ENCODE measurements at places on chromosomes 3 and 15.
A peak's percentile ranks its signal among the peaks of the same experiment; 100 is the strongest.

DNA sequence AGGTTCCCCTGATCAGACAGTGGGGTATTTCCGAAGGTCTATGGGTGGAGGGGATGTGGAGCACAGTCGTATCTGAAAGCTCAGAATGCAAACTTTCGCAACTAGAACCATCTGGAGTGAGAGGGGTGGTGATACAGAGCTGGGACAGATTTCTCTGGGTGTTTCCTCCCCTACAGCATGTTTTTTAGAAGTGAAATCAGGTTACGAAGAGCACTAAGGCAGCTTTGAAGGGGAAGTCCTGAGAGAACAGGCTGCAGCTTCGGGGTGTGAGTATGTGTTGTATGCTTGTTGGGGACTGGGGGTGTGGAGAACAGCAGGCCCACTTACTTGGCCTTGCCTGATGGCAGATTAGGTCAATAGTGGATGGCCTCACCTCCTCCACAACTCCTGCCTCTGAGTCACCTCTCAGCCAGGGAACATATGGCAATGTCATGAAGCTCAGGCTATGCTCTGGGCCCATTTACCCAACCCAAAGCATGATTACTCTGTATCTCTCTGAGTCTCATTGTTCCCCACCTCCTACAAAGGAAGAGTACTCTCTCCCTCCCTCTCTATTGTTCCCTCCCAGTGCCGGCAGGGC, 107.2 kb upstream of the RASGRP1 start:
- no peak for DNase-seq

GRCh38 chr15:96716478-96716877, 386.0 kb downstream of the NR2F2 start:
- no peak for DNase-seq

DNA sequence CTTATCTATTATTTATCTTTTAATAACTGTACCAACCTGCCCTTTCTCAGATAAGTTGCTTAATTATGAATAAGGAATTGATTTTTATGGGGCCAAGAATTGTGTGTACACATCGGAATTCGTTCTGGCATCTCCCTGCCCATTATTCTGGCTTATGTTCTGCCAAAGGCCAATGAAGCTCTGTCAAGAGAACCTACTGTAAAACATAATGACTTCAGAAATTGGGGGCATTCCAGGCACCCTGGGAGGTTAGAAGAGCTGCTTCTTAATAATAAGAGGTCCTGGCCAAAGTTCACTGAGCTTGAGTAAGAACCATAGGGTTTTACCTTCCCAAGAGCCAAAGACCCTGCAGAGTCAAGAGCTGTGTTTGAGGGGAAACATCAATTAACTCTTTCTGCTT, 261.7 kb downstream of the SLC9A9 start:
- no peak for DNase-seq

DNA sequence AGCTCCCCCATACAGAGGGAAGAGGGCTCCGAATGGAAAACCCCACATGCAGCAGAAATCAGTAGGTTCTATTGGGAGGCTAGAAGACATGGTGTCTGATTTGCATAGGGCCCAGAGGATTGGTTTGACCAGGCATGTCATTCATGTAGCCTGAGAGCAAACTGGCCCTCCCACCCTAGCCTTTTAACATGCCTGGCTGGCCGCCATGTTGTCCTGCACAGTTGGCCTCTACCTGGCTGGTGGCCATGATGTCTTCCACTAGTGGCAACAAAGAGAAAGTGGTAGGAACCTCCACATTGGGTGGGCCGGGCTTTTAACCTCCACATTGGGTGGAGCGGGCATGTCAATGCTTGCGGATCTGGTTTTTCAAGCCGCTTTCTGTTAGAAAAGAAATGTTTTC, 312.1 kb downstream of the TAFA4 start:
- DNase-seq: no peak

DNA sequence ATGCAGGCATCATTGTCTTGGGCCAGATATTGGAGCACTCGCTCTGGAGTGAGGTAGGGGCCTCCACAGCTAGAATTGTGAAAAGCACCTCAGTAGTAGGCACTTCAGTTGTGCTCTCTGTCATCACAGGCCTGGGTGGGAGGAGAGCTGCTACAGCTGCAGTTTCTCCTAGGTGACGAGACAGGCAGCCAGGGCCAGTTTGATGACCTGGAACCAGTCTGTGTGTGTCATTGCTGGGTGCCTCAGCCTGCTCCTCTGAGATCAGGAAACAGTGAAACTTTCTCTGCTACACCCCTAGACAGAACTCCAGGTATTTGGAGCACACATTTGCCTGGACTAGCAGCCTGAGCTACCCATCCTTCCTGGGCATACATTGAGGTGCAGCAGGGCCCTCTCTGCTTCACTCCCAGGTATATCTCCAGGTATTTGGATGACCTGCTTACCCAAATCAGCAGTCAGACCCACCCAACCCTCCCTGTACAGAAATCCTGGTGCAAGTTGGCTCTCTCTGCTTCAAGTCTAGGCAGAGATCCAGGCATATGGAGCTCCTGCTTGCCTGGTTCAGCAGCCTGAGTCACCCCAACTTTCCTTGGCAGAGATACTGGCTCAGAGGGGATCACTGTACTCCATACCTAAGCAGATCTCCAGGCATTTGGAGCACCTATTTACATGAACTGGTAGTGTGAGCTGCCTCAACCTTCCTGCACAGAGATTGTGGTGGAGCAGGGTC, 54.3 kb upstream of the SGO1 start:
- DNase-seq: no peak

DNA sequence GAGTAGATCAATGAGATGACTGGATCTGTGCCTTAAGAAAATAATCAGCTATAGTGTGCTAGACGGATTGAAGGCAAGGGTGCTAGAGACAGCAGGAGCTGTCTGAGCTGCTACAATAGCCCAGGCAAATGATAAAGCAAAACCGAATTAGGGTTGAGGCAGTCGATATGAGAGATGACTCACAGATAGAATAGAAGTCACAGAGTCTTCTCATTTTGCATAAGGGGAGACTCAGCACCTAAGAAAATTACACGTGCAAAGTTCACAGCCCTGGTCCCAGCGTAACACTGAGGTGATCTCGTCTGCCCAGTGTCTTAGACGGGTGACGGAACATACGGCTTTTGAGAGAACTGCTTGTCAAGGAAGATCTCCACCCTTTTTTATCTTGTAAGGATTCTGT, 11.6 kb downstream of the LPP start:
- DNase-seq: no peak

DNA sequence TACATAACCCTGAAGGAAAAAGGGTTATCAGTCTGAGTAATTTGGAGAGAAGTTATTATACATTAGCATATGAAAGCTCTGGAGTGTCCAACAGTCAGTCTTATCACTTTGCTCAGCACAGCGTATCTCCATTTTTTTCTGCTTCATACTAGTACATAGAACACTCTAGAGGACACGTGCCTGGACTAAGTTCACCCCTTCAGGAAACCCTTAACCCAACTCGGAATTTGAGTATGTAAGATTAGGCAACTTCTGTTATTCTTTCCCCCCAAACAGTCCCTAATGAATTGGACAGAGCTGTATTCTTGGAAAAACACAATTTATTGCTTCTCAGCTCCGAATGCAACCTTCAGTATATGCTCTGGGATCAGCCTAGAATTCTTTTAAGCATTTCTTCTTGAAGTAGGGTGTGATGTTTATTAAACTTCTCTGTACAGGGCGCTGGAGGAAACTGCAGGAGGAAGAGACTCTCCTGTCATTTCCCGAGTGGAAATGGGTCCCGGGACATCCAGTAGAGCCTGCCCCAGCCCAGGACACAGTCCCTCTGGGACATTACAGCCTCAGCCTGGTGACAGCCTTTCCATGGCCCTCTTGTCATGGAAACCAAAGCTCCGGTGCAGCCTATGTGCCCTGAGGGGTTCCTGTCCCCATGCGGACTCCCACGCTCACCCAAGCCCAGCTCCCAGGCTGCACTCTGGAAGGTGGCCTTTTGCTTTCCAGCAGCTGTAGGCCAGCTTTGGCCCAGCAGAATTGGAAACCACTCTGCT, 37.3 kb upstream of the CMTM8 start:
- DNase-seq: peak; percentile 40

- no peak for DNase-seq
Measured at GRCh38 chr15:101064795-101065569, 145.8 kb downstream of the LRRK1 start.

Measured in hematopoietic multipotent progenitor cell treated with erythropoietin and hydrocortisone succinate and interleukin-3 and kit ligand, for 6 days (in vitro differentiated cells).